Fibroblast of upper back skin (primary cell): ENCODE measurements at places on chromosomes 5 and 9.

DNA sequence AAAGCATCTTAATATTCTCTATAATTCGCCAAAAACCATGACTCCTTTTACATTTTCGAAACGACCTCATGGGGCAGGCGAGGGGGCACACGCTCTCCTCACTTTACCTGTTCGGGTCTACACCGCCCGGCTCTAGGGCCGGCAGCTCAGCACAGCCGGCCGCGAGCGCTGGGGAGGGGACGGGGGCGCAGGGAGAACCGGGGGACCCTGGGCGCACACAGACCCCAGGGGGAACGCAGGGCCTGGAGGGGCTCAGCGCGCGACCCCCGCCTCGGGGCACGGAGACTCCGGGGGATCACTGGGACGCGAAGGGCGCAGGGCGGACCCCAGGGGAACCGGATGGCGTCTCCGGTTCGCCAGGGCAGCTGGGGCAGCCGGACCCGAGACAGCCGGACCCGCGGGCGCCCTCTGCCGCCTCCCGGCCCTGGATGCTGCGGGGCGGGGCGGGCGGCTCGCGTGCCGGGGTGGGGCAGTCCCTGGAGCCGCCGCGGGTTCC is at the start of gene AHRR:
Gene AHRR, plus strand, starts transcription at position 485 of the 496 bp plus-strand sequence. CDS start 22,189 bp downstream, outside the sequence.
- DNase-seq, result peak; percentile 61

- peak; percentile 32 for DNase-seq
Observed at GRCh38 chr5:53073348-53073747, 36.2 kb downstream of the MOCS2 start.

GRCh38 chr5:169826618-169827017 is 153.7 kb downstream of the INSYN2B start:
- DNase-seq, result no peak

DNA sequence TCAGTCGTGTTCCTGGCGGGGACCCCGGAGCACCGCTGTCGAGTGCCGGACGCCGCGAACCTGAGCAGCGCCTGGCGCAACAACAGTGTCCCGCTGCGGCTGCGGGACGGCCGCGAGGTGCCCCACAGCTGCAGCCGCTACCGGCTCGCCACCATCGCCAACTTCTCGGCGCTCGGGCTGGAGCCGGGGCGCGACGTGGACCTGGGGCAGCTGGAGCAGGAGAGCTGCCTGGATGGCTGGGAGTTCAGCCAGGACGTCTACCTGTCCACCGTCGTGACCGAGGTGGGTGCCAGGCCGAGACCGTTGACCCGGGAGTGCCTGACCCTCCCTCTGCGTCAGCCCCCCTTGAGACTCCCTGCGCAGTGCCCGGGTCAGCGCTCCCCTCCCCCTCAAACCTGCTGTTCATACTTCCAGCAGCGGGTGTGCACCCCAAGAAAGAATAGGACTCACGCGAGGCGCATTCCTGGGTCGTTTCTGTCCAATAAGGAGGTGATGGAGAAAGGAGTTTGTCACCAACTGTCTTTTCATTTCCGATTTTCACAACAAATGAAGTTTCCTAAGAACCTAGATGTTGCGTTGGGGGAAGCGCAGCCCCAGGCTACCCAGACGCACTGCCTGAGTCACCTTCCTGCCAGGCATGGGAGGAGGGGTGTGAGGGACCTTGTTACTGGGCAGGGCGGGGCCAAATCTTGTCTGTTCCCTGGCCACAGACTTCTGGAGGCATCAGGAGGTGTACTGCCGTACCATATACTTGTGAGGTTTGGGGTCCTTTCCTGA is 722 bp downstream of the SLC22A4 start:
- DNase-seq, result peak; percentile 80

DNA sequence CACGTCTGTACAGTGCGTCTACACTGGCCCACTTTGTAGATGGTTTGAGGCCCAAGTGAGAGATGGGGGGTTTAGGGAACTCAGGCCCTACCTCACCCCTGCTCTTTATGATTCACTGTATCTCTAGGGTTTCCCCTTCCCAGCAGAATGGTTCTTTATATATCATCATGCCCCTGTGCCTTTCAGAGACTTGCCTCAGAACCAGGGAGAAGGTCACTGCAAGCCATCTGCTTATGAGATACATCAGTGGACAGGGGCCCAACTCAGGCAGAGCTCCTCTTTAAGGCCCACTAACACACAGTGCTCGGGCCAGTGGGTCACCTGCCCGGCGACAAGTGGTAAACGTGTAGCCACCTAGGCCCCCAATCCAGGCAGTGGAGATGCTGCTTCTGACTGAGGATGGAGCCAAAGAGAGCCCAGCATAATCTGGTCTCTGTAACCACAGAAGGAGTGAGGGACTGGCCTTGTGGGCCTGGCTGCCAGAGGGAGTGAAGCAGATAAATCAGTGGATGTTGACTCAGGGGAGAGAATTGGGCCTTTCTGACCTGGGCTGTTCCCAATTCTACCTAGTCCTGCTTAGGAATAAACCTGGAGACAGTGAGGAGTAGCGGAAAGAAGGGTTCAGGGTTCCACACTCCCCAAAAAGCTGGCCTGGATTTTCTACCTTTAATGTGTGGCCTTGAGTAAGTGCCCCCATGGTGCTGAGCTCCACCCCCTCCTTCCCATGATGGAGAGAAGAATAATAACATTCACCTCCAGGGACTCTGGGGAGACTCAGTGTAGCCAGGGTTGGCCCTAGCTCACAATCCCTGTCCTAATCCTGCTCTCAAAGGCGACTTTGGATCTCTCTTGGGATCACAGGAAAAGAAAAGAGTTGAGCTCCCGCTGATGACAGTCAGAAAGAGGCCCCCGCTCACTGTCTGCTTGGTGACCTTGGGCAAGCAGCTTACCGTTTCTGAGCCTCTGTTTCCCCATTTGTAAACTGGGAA is 2.8 kb upstream of the DUSP1 start:
- peak; percentile 43 for DNase-seq

GRCh38 chr5:105754056-105754455 is 1916.7 kb downstream of the EFNA5 start:
- peak; percentile 66 for DNase-seq

- no peak for DNase-seq
Observed at GRCh38 chr9:118091711-118092500, 387.7 kb downstream of the TLR4 start.

GRCh38 chr5:107601076-107601475 is 69.7 kb downstream of the EFNA5 start:
- DNase-seq, result no peak

DNA sequence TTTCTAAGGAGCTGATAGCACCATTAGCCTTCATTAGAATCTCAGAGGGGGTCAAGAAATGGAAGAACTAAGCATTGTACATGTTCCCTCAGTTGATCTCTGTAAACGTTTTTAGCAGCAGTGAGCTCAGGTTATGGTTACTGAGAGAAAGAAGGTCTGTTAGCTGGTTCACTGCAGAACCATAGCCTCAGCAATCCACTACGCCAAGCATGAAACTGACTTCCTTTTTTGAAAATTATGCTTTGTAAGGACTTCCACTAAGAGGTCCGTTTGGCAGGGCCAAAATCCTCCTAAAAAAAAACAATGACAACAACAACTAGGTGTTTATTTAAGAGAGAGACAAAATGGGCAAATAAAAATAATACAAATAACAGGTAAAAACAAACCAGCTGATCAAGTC is 273.3 kb downstream of the AOPEP start:
- DNase-seq, result no peak

- no peak for DNase-seq
Observed at GRCh38 chr5:1189269-1189668, 12.1 kb upstream of the SLC6A19 start.

- DNase-seq, result no peak
Observed at GRCh38 chr5:154546719-154547118, 68.7 kb upstream of the HAND1 start.

DNA sequence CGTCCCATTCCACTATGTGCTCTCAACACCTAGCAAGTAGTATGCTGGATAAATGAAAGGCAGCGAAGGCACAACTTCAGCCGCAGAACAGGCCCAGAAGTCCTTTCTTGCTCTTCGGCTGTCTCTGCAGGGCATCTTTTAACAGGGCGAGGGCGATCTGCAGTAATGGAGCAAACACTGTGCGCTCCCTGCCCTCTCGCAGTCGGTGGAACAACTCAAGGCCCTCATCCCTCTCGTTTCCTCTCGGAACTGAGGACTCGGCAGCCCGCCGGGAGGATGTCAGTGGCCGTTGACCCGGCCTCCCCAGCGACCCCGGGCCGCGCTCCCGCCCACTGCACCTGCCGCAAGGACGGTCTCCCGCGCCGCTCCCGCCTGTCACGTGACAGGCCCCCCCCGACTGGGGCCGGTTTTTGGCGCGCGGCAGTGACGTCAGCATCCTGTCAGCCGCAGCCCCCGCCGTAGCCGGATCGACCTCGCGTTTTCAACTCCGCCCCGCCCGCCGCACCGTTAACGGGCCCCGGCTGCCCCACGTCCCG is 1.1 kb downstream of the ZNF367 start:
- peak; percentile 77 for DNase-seq

GRCh38 chr5:1429496-1429895 is 15.7 kb downstream of the SLC6A3 start:
- DNase-seq, result no peak

DNA sequence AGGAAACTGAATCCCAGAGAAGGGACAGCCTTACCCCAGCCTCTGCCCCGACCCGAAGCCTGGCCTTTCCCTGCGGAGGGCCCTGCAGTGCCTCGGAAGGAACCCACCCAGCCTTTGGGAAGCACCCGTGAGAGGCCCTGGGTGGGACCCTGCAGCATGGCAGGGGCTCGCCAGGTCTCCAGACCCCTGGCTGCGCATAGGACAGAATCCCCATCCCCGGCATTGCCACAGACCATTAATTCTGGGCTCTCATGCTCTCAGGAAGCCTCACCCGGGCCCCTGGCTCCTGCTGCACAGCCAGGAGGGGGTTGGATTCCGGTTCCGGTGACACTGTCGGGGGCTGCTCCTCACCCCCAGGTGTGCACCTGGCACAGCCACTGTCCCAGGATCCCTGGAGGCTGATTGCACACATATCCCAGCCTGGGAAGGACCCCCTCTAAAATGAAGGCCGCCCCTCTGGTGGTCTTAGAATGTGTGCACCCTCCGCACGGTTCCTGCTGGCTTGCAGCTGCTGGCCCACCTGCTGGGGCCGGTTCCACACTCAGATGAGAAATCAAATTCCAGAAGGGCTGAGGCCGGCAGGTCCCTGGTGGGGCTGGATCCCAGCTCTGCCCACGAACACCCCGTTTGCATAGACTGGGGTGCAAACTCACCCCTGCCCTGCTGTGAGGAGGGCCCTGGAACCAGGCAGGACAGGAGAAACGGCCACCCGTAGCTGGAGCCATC is 4.7 kb downstream of the EGFL7 start:
- no peak for DNase-seq

DNA sequence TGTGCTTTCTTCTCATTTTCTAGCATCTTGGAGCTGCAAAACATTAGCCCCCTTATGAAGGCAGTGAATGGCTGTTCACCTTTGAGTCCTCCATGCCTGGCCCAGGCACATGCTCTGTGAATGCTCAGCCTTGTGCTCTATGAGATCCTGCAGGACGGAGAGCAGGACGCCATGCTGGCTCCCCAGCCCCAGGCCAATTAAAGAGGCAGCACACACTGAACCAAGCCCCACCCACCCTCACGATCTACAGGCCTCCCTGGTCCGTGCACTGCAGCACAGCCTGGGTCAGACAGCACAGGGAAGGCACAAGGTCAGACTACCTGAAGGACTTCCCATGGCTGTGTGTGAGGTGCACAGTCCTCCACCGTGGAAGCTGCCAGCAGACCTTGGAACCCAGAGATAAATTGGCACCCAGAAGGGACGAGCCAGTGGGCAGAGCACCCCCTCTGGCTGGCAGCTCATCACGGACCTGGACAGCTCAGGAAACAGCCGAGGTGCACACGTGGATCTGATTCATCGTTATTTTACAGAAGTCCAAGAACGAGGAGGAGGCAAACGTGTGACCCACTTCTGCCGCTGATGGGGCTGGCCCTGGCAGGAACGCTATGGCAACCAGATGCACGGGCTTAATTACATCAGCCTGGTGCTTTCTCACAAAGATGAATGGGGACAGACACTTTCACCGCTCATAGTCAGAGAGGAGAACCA is 59.5 kb downstream of the OLFM1 start:
- no peak for DNase-seq

DNA sequence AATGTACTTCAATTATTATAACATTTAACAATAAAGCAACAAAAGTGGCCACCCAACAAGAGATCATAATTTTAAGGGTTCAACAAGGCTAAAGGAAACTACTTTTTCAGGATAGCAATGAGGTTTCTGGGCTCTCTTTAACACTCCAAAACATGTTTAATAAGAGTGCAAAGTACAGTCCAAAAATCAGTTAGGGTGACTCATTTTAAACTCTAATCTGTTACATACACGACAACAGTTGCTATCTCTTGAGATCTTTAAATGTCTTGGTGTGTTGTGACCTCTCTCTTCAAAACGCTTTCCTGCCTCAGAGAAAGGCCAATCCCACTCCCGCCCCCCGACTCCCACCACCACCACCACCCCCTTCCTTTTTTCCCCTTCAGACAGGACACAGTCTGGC is 11.5 kb downstream of the NFIB start:
- DNase-seq, result no peak

- DNase-seq, result no peak
Observed at GRCh38 chr9:126000731-126001580, 253.8 kb downstream of the PBX3 start.

DNA sequence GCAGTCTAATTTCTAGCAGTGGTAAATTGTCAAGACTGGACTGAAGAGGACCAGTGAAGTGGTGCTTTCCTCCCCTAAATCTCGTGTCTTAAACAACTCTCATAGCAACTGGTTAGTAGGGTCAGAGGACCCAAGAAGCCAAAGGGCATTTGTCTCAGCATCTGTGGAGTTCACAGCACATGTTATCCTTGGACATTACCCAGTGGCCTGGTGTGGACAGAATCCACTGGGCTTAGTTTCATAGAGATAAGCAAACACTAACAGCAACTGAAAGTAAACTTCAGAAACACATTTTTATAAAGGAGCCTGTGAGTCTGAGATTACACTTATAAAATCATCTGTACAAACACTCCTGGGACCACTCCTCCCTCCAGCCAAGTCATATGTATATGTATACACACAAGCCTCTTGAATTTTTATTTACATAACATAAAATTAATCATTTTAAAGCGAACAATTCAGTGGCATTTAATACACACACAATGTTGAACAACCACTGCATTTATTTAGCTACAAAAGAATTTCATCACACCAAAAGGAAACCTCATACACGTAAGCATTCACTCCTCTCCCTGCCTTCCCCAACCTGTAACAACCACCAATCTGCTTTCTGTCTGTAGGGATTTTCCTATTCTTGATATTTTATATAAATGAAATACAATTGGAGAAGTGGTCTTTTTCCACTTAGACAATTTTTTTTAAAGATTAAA is 457.8 kb downstream of the RASEF start:
- no peak for DNase-seq

DNA sequence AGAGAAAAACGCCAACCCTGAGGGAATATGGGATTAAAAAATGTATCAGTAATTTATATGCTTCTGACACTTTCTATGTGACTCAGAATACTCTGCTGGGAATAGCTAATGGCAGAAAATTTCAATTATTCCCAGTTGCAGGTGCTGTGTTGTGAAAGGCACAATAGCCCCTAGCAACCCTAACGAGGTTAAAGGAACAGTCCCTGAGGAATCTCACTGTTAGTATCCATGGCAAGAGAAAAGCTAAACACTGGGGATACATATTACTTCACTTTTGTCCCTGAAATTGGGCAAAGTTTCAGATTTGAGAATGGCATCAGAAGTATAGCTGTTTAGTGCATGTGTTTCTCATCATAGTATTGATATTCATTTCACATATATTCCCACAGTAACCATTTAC is 555.0 kb downstream of the RAB3C start:
- no peak for DNase-seq
